Suppressor macrophage (primary cell): ENCODE measurements at places on chromosomes 5 and 9.

DNA sequence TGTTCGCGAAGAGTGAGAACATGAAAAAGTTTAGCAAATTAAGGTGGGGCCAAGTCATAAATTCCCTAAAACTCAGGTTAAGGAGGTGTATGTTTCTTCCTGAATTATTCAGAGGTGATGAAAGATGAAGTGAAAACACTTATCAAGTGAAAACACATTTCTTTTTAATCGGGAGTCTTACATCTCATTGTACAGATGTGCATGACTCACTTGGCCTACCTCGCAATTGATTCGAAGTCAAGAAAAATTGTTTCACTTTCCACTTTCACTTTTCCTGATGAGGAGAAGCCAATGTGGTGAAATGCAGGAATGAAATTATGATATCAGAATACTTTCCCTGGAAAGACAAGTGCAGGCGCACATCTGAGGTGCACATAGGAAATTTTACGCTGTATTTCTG, 78.7 kb downstream of the SLC25A46 start:
- no peak for DNase-seq

GRCh38 chr9:134215420-134215698, 51.0 kb upstream of the RNU6ATAC start:
- DNase-seq, result no peak

DNA sequence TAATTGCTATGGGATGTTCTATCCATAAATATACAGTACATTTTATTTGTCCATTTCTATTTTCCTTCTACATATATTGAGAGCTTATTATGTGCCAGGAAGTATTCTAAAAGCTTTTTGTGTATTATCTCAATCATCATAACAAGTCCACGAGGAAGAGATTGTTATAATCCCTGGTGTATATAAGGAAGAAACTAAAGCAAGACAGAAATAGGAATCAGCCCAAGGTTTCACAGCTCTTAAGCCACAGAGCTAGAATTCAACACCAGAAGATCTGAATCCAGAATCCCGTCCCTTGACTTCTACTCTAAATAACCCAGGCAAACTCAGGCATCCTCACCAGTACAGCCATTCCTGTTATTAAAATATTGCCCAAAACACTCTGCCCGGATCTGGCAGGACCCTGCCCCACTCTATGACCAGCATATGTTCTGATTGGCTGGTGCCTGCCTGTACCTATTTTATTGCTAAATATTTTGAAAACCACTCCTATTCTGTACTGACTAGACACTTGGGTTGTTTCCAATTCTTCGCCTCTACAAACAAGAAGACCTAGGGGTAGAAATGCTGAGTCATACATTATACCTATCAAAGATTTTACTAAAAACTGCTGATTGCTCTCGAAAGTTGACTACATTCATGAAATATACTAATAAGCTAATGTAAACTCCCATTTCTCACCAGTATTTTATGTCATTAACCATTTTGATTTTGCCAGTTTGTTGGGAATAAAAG, 297.4 kb downstream of the ENC1 start:
- no peak for DNase-seq

DNA sequence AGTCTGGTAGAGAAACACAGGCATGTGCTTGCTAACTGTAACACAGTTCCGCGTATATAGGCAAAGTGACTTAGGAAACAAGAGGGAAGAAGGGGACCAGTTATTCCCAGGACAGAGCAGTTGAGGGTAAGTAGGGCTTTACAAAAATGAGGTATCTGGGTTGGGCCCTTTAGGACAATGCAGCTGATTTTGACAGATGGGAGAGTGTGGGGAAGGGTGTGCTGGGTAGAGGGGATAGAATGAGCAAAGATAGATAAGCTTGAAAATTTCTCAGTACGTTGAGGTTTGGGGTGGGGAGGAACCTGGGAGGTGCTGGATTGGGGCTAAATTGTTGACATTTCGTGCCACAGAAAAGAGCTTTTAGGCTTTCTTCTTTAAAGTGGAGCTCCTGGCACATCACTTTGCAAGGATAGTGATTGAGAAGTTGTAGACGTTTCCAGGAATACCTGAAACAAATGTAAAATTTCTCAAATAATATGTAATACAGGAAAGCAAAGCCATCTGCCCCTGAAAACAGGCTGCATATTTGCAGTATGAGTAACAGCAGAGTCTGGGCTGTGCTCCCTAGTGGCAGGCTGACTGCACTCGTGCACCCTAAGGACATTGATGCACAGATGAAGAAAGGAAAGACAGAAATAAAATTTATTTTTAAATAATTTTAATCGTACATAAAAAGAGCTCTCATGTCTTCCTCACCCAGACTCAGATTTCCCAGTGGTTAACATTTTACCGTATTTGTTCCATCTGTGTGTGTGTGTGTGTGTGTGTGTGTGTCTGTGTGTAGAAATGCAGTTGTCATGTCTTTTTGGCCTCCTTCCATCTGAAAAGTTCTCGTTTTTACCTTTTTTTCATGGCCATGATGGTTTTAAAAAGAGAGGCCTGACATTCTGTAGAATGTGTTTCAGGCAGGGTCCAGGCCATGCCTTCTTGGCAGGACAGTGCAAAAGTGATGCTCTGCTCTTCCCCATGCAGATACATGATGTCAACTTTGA, 144.9 kb upstream of the DMRT1 start:
- no peak for DNase-seq

GRCh38 chr9:14133394-14133793, 180.5 kb downstream of the NFIB start:
- DNase-seq, result no peak

- no peak for DNase-seq
Observed at GRCh38 chr5:74957029-74957784, 91.0 kb upstream of the FAM169A start.

GRCh38 chr9:89749500-89750116, 144.8 kb downstream of the GADD45G start:
- no peak for DNase-seq

DNA sequence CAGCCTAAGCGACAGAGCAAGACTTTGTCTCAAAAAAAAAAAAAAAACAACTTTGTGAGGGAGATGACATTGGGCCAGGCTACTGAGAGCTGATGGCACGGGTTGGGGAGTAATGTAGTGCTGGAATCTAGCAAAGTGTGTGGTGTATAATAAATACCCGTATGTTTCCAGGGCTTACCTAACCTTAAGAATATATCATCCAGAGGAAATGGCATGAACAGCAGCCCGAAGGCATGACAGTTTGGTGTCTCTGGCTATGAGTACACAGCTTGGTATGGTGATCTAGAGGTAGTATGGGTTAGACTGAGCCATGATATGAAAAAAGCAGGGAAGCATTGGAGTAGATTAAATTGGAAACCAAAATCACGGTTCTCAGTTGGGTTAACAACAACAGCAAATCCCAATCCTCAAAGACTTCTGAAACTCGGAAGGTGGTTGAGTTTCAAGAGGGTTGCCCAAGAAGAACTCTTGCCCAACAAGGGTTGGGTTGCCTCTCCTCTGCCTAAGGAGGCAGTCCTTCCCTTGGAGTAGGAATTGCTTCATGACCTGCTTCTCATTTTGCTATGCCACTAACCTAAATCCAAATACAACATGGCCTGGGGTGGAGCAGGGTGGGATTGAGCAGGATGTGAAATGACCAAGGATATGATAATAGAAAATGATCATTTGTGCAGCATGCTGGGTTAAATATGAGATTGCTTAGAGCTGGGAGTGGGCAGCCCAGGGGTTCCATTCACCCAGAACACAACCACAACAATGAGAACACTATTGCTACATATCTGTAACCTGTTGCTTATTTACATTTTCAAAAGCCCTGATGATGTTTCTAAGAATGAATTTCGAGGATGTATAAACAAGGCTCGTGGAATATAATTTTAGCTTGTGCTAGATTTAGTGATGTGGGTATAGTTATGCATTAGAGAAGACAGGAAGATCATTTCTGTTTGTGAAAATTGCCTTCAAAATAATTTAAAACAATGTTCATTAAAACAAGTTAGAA, 64.6 kb upstream of the ZFR start:
- DNase-seq, result peak; percentile 89

GRCh38 chr9:122453677-122454135, 24.0 kb downstream of the OR1J1 start:
- DNase-seq, result no peak

- DNase-seq, result no peak
Observed at GRCh38 chr5:13809921-13810320, 134.6 kb downstream of the DNAH5 start.

DNA sequence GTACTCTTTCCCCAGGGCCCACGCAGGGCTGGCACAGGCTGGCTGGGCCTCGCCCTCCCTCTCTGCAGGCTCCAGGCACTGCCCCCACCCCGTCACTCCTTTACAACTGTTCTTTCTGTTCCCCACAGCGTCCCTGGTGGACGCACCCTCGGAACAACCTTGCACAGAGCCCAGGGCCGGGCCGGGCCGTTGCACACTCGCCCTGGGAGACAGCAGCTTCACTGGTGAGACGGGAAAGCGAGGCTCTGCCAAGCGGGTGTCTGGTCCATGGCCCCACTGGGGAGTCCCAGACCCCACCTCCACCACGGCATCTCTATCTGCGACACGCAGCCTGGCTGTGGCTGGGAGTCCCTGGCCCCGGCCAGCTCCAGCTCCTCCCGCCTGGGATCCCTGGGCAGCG, 18.4 kb upstream of the QSOX2 start:
- no peak for DNase-seq

- no peak for DNase-seq
Observed at GRCh38 chr5:179913461-179913860, 5.8 kb upstream of the TBC1D9B start.

DNA sequence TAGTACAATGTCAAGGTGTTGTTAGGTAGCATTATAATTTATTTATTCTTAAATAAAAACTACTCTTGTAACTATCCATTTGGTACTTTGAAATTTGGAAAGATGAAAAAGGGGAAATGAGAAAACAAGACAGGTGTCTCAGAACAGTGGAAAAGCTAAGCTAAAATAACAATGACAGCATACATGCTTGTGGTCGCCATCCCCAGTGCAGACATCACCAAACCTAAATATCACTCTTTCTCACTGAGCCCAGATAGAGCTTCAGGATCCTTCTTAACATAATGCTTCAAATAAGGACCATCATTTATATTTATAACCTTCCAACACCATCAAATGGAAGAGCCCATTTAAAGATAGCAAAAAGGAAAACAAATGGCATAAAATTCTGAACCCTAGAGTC, 434.4 kb upstream of the BRINP1 start:
- no peak for DNase-seq

GRCh38 chr5:68374796-68375518, 159.4 kb downstream of the PIK3R1 start:
- no peak for DNase-seq

DNA sequence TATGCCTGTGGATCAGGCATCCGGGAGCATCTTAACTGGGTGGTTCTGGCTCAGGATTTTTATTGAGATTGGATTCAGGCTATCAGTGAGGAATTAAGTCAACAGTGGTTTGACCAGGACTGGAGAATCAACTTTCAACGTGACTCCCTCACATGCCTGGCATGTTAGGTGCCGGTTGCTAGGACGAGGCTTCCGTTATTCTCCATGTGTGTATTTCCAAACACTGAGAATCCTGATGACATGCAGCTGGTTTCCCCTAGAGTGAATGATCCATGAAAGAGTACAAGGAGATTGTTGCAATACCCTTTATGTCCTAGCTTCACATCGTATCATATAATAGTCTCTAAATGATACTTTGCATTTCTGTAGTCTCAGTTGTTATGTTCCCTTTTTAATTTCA, 529.2 kb downstream of the ANXA1 start:
- DNase-seq, result no peak

DNA sequence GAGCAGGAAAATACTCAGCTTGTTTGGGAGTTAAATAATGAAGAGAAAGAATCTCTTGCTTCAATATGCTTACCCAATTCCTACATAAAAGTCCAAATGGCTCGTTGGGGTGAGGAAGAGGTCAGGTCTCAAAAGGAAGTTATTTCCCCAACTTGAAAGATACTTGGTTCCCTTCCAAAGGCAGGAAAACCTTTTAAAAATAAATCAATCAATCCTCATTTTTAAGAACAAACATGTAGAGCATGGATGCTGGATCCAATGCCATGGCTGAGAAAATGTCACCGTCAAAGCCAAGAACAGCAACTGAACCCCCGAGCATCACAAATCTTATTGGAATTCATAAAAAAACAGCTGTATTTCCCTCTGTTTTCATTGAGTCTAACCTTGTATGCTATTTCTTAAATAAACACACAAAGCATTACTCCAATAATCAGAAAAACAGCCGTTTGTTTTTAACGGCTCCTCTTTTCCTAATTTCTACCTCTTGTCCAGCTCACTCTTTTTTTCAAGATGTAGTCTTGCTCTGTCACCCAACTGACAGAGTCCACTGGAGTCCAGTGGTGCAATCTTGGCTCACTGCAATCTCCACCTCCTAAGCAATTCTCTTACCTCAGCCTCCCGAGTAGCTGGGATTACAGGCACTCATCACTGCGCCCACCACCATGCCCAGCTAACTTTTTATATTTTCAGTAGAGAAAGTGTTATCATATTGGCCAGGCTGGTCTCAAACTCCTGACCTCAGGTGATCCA, 140.7 kb downstream of the GNA14 start:
- DNase-seq, result no peak

DNA sequence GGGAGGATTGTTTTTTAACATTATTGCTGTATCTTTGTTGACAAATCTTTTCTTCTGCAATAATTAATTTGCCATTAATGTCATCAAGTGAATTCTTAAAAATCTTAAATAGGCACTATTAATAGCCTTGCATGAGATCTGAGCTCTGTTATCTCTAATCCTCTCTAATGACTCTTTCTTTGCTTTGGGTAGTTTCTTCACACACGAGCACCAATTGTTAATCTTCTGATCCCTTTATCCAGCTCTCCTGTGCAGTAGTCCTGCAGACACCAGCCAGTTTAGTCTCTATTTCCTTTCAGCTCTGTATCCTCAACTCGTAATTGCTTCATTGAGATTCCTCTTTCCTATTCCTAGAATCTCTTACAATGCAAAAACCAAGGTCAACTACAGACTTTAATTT, 8.1 kb downstream of the SPINK14 start:
- no peak for DNase-seq

DNA sequence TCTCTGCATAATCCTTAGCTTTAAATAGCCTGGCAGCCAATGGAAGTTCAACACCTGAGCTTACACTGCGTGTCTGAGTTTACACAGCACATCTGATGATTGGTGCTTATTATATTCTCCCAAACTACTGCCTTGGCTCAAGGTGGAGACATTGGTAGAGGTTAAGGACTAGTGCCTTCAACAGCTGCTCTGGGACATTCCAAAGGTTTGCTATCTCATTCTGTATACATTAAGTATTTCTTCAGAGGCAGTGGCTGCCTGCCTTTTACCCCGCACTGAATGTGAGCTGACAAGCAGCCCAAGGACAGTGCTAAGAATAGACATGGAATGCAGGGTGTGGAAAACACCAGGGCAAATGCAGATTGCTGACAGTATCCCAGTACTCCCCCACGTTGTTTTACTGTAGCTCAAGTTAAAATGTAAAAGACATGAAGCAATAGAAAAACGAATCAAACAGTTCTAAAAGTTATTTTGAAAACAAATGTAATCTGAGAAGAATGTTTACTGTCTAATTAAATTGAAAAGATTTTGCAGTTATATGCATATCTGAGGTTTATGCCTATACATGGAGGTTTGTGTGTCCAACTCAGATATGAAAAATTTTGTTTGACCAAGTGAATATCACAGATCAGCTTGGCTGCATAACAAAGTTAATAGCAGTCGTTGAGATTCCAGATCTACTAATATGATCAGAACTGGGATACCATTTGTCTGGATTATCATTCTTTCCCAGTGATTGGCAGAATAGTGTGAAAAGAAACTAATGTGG, 1.8 kb downstream of the HSPB3 start:
- no peak for DNase-seq

GRCh38 chr5:127820910-127821553, 117.8 kb downstream of the CCDC192 start:
- no peak for DNase-seq
